ENCODE measurements at places on chromosomes 3 and 15.

DNA sequence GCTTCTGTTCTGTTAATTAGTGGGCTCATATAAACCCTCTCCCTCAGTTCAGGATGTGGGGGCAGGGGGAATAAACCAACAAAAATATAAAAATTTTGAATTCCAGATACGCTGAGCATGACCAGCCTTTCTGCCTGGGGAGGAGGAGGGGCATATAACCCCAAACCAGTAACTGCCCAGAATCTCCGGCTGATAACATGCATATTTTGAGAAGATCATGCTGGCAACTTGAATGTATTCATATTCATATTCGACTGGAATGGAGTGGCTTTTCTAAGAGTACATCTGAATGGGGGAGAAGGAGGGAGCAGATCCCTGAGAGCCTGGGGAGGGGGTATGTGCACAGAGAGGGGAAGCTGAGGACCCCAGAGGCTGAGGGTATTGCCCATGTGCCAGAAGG is 54.5 kb upstream of the LCTL start:
- no peak for DNase-seq

DNA sequence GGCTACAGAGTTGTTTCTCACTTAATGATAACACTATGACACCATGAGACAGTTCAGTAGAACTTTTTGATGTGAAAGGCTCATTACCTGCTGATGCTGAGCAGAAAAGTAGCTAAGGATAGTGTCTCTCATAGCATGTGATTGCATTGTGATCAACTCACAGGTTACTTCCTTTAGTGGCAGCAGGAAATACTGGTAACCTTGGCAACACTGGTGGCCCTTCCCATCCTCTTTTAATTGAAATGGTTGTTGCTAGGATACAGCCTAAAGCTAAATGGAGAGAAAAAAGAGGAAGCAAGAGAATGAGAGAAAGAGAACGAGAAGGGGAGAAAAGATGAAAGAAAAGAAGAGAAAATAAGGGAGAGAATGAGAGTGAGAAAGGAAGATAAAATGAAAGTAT is 204.7 kb upstream of the GAP43 start:
- DNase-seq, result no peak

- DNase-seq, result no peak
Observed at GRCh38 chr3:187183903-187184302, 13.4 kb upstream of the RTP1 start.

DNA sequence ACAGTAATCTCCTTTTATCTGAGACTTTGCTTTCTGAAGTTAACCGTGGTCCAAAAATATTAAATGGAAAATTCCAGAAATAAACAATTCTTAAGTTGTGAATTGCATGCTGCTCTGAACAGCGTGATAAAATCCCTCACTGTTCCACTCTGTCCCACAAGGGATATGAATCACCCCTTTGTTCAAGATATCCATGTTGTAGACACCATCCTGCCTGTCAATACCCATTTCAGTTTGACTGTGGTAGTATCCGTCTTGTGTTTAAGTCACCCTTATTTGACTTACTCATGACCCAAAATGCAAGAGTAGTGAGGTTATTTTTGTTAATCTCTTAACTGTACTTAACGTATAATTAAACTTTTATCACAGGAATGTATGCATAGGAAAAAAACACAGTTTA is 435.0 kb downstream of the SHQ1 start:
- DNase-seq, result no peak

- no peak for DNase-seq
Observed at GRCh38 chr15:44591326-44591725, 54.4 kb downstream of the EIF3J start.

GRCh38 chr3:113450911-113451310 is 9.6 kb upstream of the CFAP44 start:
- no peak for DNase-seq

DNA sequence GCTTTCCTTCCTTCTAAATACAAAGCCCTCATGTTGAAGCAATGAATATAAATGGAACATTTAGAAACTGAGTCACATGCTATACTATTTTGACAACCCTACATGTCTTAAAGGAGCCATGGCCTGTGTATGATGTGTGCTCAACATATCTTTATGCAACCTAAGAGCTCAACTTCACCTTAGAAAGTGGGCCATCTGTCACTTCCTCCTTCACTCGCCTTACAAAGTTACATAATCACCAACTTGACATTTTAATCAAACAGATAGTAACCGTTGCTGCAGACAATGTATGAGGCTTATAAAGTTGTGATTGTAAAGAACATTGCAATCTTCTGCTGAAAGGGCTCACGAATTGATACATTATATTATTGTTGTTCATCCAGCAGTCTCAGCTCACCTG is 163.6 kb downstream of the SERPINI1 start:
- DNase-seq, result no peak

Measured in stimulated activated naive CD8-positive, alpha-beta T cell treated with anti-CD3 and anti-CD28 coated beads, Interleukin-15, amount 100 ng/mL, for 72 hours (primary cell).